LNCaP clone FGC (cell line): ENCODE measurements at places on chromosomes 2 and 18.

DNA sequence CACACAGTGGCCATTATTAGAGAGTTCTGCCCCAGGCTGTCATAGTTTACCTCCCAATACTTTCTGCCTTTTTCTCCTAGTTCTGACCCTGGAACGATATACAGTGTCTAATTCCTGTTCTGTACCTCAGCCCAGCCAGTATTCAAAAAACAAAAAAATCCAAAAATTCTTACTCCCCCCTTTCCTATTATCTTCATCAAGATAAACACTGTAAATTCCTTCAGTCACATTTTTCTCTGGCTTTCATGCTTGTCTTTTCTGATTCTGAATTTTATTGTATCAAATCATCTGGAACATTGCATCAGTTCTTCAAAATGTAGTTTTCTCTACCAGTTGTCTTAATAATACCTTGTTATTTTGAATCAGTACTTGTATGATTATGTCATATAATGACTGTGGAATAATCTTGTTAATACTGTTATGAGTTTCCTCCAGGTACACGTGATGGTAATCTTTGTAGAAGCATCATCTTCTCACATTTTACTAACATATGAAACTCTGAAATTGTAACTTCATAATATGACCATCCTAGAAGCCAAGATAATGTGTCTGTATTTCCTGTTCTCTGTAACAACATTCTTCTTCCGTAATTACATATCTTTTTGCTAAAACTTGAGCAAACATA, 79.0 kb upstream of the NOSTRIN start:
- DNase-seq, result no peak

DNA sequence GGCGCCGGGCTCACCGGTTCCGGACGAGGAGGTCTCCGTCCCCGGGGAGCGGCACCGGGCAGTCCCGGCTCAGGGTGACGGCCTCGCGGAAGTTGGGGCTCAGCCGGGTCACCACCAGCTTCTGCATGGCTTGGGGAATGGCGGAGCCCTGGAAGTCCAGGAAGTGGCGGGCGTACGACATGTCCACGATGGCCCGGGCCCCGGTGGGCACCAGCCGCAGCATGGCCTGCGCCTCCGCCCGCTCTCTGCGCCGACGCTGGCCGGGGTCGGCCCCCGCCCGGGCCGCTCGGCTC, 157 bp downstream of the PTGR3 start:
- DNase-seq, result no peak

DNA sequence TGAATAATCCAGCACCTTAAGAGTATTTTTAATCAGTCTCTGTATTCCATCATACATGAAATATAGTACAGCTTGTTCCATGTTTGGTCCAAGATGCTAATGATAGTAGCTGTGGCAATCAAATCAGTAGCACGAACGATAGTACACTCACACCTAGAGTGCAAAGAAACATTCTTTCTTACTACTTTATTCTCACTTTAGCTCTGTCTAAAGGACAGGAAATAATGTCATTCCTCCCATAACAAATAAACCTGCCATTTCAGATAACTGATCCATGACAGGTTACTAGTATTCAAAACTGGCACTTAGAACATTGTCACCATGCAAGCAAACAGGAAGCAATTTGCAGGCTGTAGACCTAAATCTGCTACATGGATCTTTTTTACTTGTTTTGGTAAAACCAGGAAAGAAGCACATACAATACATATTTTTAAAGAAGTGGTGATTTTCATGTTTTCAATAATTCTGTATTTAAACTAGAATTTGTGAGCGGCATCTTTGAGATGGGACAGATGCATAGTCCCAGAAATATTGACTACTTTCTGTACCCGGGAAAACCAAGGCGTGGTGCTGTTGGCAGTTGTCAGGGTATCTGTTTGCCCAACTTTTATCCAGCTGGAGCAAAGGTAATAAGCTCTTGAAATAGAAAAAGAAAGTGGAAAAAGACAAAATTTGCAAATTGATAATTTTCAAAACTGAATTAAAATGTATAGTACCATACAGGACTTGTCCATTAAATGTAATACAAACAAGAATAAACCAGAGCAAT, 49.5 kb downstream of the IKZF2 start:
- DNase-seq, result no peak

DNA sequence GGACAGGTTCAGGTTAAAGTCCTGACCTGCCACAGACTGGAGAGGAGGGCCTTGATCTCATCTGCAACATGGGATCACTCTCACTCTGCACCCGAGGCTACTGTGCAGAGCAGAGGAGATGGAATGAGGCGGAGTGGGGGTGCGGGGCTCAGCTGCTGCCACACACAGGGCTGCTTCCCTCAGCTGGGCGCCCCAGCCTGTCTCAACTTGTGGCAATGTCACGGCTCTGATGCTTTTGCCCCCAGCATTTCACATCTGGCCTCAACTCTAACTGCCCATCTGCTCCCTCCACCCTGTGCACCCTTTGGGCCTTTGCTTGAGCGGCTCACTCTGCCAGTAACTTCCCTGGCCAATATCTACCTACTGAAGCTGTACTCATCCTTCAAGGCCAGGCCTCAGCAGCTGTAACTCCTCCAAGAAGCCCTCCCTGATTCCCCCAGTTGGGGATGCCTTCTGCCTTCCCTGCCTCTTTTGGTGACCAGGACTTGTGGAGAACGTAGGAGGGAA, 70.3 kb downstream of the POLR1A start:
- no peak for DNase-seq

DNA sequence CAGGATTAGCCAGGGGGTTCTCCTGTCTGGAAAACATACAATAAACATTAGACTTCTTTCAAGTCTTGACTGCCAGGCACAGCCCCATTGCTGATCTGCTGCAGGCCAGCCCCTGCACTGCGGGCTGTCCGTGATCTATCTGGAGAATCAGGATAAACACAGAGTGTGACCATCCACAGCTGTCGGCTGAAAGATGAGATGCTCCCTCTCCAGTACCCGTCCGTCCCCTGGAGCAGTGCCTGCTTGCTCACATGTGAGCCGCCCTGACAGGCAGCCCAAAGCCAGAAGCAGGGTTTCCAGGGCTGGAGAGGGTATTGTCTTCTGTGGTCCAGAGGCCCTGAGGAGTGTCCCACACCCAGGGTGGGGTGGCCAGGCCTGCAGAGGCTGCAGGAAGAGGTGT, 46.1 kb upstream of the FOSL2 start:
- DNase-seq, result no peak

GRCh38 chr2:11018651-11019185, 107.0 kb downstream of the KCNF1 start:
- DNase-seq, result no peak

GRCh38 chr2:118859157-118859770, 11.8 kb upstream of the EN1 start:
- DNase-seq, result no peak

DNA sequence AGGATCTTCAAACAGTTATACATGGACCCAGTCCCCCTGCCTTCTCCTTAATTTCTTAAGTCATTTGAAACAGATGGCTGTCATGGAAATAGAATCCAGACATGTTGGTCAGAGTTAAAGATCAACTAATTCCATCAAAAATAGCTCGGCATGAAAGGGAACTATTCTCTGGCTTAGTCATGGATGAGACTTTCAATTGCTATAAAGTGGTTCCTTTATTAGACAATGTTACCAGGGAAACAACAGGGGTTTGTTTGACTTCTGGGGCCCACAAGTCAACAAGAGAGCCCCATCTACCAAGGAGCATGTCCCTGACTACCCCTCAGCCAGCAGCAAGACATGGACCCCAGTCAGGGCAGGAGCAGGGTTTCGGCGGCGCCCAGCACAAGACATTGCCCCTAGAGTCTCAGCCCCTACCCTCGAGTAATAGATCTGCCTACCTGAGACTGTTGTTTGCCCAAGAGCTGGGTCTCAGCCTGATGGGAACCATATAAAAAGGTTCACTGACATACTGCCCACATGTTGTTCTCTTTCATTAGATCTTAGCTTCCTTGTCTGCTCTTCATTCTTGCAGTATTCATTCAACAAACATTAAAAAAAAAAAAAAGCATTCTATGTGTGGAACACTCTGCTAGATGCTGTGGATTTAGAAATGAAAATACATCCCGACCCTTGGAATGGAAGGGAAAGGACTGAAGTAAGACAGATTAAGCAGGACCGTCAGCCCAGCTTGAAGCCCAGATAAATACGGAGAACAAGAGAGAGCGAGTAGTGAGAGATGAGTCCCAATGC, 4.6 kb downstream of the TTR start:
- no peak for DNase-seq
